ENCODE measurements at places on chromosomes 3 and 15.

- no peak for DNase-seq
These were observed 1.0 kb upstream of the CEP70 start for GRCh38 chr3:138594935-138595610.

DNA sequence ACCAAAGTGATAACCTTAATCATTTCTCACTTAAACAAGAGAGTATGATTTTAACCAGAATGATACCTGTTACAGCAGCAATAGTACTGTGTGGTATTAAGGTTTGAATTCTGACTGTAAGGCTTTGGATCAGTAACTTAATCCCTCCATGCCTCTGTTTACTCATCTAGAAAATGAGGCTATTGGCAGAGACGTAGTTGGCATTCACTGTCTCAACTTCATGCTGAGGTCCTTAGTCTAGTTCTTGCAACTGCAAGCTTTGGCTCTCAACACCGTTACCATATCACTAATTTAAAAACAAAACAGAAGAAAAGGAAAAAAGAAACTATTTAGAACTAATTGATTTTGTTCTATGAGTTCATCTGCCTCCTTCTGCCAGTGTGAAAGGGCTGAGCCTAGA is 875.4 kb downstream of the MCTP2 start:
- DNase-seq: no peak

DNA sequence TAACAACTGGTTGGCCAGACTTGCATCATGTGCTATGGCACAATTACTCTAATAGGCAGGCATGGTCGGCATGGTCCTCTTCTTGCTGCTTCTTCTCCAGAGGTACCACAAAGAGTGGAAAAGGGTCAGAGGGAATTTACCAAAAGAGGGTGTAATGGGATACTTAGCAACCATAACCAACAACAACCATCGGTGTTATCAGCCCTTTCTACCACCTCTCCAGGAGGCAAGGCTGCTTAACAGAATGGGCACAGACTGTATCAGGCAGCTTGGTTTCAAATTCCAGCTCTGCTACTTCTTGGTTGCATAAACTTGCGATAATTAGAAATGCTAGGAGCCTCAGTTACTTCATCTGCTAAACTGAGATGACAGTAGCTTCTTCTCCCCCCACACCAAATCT is 284.6 kb upstream of the CRBN start:
- no peak for DNase-seq

- DNase-seq: peak; percentile 18
These were observed 41.8 kb upstream of the GAP43 start for GRCh38 chr3:115581362-115582135.

DNA sequence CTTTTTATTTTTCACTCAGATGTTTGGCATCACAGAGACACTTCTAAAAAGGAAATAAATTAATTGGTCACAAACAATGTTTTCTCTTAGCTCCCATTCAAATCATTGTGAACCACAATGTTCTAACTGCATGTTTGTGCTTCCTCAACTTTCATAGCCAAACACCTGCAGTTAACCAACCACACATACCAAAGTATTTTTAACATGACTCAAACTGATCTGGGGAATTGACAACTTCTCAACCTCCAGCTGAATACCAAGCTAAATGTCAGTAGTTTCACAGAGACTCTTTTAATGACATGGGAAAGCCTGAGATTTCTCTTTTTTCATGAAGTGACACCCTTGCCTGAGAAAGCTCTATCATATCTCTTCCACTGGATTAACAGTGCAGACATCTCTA is 217.9 kb upstream of the MME start:
- DNase-seq: no peak

DNA sequence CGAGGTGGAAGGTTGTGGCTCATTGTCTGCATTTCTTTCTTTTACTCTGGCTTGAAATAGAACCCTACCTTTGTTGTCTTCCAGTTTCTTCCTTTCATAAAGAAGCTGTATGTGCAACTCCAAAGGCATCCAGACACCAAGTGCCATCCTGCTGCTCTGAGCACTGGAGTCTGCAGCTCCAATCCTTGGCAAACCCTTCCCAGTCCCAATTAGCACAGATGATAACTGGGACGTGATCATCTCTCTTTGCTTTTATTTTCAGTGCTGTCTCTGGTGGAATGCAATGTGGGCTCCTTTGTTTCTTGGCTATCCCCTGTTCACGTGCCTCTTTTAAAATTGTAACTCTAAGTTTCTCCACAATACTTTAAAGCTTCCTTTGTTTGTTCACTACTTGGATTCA is 140.9 kb downstream of the AQP9 start:
- no peak for DNase-seq

- no peak for DNase-seq
These were observed 147.1 kb upstream of the CNTN6 start for GRCh38 chr3:945738-946137.

DNA sequence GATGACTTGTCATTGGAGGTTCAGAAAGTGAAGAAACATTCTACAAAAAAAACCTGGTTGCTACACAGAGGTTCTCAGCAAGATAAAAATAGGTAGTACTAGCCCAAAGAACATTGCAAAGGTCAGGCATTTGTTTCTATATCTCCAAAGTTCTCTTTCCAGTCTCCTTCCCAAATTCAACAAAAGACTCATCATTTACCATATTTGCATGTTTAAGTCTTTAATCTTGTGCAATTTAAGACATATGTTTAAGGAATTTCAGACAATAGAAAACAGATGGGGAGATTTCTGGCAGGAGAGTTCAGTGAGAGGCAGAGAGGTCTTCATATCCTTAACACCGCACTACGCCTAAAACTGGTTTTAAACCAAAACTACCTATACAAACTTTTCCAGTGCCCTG is 173.8 kb upstream of the THBS1 start:
- no peak for DNase-seq

Measured in activated CD4-positive, alpha-beta T cell treated with anti-CD3 and anti-CD28 coated beads for 48 hours (primary cell).